ENCODE measurements at places on chromosomes 2 and 18.
A peak's percentile ranks its signal among the peaks of the same experiment; 100 is the strongest.

- peak; percentile 49 for DNase-seq
These were observed 80.7 kb upstream of the MEX3C start for GRCh38 chr18:51278045-51278649.

DNA sequence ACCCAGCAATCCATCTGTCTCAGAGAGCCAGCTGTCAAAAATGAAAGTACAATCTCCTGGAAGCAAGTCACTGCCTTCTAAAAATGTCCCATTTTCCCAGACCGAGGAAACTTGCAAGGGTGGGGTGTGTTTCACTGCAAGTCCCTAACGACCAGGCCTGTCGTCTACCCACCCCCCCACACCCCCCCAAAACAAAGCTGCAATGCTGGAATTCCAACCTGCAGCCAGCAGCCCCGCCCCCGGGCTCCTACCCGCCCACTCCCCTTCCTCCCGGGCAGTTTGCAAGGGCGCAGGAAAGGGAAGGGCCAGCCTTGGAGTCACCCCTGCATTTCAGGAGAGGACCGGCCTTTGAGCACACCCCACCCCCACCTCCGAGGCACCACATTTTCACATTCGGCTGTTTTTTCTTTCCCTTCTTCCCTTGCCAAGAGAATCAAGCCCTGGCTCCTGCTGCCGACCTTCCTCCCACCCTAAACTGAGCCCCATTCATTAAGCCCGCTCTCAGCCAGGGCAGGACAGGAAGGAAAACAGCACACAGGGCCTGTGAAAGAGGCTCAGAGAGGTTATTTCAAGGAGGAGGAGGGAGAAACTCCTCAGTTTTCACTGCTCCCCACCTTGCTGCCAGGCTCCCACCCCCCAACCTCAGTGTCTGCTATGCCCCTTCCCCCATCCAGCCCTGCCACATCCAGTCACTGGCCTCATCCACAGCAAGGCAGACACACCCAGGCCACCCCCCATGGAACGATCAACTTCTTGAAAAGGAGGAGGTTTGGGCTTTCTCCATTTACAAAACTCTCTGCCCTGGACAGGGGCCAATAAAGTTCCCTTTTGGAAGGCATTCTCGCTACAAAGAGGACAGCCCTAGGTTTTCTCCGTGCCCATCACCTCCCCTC lies 11.3 kb downstream of the SMAD7 start:
- DNase-seq, result no peak

DNA sequence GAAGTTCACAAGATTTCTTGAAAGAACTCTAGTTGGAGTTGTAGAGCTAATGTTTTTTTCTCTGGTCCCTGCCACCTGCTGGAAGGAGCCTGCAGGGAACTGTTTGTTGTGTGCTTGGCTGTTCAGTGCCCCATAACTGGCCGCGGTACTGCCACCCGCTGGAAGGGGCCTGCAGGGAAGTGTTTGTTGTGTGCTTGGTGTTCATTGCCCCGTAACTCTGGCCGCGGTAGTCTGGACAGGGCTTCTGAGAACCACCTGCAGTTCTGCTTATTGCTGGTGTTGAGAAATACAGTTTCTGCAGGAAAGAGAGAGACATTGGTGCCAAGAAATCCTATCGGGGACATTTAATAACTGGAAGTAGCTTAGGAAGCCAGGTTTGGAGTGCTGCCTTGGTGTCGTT lies 58.1 kb downstream of the AGAP1 start:
- DNase-seq, result no peak

GRCh38 chr2:48449073-48449840 lies 80.7 kb upstream of the STON1 start:
- peak; percentile 44 for DNase-seq

DNA sequence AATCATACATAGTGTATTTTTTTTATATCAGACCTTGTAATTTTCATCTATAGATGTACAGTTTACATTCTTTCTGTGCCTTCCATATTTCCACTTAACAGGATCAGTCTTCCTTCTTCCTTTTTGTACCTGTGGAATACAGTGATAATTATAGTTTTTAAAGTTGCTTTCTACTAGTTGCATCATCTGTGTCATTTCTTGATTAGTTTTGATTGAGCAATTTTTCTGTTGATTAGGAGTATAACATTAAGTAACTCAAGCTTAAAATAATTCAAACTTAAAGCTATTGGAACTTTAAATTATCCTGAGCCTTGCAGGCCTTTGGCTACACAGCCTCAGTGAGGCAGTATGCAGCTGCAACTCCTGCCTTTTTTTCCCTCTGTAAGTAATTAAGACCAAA lies 57.4 kb downstream of the NEURL3 start:
- DNase-seq, result no peak

- peak; percentile 55 for DNase-seq
These were observed 18.5 kb upstream of the CCDC93 start for GRCh38 chr2:118032169-118033013.

GRCh38 chr18:35408843-35409261 lies 31.7 kb upstream of the ZNF396 start:
- no peak for DNase-seq

DNA sequence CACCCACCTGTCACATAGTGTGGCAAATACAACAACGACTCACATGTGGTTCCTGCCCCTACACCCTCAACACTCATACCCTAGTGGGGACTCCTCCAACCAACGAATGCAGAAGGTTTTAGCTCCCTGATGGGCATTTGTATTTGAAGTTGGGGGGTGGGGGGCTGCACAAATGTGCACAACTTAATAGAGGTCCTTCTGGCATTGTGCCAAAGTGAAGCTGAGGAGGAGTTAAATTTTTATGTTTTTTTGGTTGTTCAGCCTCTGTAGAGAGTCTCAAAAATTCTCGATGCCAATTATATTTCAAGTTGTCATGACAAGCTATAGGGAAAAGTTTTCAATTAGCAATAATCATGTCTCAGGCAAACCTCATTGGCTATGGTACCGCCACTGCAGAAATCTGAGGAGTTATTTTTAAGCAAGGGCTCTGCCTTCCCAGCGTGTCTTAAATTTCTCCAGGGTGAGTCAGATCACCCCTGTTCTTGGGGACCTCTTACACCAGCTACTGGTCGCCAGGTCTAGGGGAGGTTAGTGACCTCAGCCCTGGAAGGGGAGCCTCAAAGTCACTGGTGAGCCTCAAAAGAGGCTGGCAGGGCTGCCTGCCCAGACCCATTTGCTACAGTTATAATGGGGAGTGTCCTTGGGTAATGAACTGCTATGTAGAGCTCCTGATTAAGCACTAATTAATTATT lies 102.7 kb upstream of the TAF1B start:
- no peak for DNase-seq

- DNase-seq, result no peak
These were observed 79.5 kb downstream of the TMEM163 start for GRCh38 chr2:134639265-134639664.

GRCh38 chr2:69946351-69947324 lies 14.8 kb downstream of the ASPRV1 start:
- DNase-seq, result peak; percentile 47

- DNase-seq, result no peak
These were observed 86.4 kb upstream of the HK2 start for GRCh38 chr2:74747411-74748080.

DNA sequence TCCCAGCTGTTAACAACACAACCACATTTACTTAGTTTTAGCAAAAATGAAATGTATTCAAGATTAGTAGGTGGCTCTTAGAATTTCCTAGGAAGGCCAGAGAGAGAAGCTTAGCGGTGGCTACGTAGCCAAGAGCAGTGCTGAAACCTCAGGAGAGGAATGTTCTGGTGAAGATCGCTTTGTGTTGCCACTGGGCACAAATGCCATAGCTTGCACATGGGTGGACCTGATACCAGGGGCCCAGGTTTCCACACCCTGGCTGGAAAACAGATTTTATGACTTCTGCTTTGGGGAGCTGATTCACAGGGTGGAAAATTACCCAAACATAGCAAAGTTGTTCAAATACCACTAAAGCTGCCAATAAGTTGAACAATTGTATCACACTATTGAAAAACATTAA lies 43.4 kb downstream of the THUMPD2 start:
- no peak for DNase-seq

GRCh38 chr2:6863792-6864191 lies 1.9 kb downstream of the CMPK2 start:
- DNase-seq, result peak; percentile 59

DNA sequence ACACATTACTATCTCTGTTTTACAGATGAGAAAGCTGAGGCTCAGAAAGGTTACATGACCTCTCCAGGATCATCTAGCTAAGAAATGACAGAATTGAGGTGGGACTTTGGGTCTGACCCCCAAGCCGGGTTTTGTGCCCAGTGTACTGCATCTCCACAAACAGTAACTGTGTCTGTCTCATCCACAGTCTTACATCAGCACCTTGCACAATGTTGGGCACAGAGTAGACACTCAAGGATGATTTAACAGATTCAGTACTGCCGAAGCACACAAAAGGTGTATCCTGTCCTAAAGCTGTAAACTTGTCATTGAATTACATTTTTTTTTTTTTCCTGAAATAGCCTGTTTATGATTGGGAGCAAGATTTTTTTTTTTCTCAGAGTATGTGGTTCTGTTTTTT lies 84.8 kb downstream of the ADCYAP1 start:
- no peak for DNase-seq

GRCh38 chr2:219576505-219577388 lies 4.6 kb downstream of the INHA start:
- DNase-seq, result no peak

DNA sequence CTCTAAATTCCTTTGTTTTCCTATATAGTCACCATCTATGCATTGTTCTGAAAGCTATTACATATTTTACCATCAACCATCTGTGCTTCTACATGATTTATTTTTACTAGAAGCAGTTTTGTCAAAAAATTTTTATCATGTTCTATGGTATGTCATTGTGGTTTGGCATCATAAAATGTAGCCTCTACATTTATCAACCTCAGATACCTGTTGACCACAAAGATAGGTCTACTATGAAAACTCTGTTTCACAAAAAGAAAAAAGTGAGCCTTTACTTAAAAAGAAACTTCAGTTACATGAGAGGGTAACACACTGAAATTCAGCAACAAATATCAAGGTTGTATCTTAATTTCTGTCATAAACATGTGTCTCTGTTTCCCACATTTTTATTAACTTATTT lies 3.7 kb downstream of the BCL2 start:
- DNase-seq, result no peak

DNA sequence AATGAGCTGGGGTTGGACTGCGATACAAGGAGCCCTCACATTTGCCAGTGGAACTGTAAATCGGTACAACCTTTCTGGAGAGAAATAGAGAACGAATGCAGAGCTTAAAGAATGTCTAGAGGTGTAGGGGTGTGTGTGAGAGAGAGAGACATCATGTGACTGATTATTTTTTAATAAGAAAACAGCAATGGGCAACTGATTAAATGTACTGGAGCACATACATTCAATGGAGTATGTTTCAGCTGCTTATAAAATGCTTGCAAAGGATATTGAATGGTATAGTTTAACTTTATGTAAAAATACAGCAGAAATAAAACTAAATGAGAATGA lies 391 bp upstream of the TMEM17 start:
- no peak for DNase-seq

DNA sequence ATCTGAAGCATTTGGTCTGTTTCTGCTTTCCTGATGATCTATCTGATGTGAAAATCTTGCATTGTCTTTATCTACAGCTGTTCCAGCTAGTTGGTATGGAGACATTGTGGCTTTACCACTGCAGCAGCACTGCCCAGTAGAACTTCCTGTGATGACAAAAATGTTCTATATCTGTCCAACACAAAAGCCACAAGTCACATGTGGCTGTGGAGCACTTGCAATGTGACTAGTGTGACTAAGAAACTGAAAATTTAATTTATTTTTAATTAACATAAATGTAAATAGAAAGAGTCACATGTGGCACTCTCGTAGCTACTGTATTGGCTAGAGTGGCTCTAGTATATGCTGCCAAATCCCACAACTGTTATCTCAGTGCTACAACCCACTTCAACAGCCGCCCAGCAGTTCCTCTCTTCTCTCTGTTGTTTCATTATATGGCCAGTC lies 425.7 kb downstream of the SETBP1 start:
- DNase-seq, result peak; percentile 5
